ENCODE measurements at places on chromosomes 2 and 18.
A peak's percentile ranks its signal among the peaks of the same experiment; 100 is the strongest.

DNA sequence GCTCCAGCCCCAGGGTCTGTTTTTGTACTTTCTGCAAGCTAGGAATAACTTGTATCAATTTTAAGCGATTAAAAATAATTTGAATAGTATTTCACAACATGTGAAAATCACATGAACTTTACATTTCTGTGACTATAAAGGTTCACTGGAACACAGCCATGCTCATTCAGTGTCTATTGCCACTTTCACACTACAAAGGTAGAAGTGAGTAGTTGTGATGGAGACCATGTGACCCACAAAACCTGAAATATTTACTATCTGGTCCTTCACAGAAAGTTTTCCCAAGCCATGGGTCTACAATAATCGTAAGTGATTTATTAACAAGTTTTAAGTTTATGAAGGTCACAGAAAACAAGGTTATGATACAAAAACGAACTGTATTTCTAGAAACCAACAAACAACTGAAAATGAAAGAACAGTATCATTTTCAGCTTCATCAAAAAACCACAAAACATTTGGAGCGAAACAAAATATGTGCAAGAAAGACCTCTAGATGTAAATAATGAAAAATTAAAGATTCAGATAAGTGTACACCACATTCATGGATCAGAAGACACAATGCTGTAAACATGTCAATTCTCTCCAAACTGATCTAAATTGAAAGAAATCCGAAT lies 68.9 kb upstream of the DNER start:
- DNase-seq, result no peak

- DNase-seq, result no peak
Measured at GRCh38 chr2:55843096-55843993, 80.2 kb downstream of the EFEMP1 start.

GRCh38 chr2:46210063-46210462 lies 87.1 kb upstream of the EPAS1 start:
- no peak for DNase-seq

DNA sequence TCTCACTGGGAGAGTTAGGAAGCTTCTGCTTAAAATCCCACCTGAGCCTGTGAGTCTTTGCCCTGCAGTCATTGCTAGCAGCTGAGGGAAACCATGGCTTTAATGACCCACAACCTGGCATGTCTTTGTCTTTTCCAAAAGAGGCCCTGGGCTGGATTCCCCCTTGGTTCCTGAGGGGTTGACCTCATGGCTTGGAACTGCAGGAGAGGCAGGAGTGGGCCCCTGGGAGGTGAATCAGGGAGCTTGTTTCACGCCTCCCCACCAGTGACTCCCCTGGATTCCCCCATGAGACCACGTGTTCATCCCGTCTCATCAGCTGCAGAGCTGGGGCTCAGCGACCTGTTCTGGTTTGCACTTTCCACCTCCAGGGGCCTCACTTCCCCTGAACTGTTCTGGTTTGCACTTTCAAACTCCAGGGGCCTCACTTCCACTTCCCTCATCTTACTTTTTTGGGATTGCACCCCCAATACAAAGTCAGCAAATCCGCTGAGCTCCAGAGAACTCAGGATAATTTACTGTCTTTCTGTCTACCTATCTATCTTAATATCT lies 58.5 kb upstream of the TMEM18 start:
- DNase-seq, result no peak

DNA sequence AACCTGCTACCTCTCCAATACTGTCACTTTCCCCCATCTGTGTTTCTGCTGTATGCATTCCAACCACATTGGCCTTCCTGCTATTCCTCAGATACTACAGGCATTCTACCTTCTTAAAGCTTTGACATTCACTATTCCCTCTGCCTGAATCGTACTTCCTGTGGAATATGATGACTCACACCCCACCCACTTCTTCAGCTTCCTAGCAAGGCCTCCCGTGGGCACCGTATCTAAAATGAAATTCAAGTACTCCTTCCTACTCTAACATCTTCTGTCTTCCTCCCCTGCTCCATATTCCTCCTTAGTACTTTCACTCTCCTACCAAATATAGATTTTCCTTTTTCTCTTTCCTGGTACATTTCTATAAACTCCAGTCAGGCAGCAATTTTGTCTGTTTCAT lies 710.4 kb downstream of the RNF144A start:
- no peak for DNase-seq

DNA sequence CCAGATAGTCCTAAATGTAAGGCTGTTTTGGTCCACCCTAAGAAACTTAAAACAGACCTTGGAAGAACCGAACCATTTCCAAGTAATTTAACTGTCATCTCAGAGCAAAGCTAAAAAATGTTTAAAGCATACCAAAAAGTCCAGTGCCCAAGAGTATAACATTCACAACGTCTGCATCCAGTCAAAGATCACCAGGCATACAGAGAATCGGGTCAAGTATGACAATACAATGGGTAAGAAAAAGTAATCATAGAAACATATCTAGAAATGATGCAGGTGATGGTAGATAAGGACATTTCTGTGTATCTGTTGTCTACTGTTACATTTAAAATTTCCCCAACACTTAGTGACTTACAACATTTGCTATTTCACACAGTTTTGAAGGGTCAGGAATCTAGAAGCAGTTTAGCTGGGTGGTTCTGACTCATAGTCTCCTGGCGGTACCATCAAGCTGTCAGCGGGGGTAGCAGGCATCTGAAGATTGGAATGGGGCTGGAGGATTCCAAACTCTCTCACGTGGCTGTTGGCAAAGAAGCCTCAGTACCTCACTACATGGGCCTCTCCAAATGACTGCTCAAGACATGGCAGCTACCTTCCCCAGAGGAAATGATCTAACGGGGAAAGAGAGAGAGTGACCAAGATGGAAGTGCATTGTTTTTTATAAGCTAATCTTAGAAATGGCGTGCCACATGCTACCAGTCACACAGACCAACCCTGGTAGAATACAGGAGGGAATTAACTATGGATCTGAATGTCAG lies 36.6 kb upstream of the DYNC2LI1 start:
- no peak for DNase-seq

DNA sequence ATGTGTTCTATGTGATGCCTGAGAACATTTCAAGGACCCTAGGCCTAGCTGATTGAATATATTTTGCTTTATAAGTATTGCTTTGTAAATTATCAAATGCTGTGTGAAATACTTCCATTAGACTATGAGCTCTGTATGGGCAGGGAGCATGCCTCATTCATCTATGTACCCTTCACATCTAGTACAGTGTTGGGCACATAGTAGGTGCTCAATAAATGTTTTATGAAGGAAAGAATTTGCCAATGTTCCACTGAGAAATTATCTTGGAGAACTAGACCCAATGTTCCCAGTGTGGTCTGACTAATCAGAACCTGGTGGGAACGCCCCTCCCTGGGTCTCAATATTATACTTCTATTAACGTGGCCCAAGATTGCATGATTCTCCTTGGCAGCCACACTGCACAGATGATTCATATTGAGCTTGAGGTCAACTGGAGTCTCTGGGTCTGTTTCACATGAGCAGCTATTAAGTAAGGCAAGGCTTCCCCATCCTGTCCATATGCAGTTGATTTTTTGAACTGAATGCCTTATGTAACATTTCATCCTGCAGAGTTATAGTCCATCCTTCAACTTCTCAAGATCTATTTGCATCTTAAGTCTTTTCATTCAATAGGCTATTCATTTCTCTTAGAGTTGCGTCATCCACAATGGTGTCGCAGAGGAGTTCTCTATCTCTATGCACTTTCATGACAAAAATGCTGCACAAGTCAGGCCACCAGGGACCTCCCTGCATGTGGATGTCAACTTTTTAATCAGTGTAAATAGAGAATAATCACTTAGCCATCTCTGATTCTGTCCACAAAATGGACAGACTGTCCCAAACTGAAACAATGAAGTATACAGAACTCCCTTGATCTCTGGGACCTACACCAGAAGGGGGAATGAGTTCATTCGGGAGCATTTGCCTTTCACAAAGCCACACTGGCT lies 257.6 kb downstream of the CYP26B1 start:
- DNase-seq, result no peak

DNA sequence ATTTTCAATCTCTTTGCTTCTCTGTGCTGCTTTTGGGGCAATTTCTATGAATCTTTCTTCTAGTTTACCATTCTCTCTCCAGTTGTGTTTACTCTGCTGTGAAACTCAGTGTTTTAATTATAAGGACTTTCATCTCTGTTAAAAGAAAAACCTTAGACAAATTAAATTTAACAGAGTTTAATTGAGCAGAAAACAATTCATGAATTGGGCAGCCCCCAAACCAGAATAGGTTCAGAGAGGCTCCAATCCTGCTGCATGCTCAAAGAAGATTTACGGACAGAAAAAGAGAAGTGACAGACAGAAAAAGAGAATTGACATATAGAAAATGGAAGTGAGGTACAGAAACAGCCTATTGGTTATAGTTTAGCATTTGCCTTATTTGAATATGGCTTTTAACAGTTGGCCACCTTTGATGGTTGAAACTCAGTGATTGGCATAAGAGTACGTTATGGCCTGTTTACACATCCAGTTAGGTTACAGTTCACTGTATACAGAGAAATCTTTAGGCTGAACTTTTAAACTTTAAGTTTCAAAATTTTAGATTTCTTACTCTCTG lies 120.4 kb downstream of the RNF152 start:
- no peak for DNase-seq

DNA sequence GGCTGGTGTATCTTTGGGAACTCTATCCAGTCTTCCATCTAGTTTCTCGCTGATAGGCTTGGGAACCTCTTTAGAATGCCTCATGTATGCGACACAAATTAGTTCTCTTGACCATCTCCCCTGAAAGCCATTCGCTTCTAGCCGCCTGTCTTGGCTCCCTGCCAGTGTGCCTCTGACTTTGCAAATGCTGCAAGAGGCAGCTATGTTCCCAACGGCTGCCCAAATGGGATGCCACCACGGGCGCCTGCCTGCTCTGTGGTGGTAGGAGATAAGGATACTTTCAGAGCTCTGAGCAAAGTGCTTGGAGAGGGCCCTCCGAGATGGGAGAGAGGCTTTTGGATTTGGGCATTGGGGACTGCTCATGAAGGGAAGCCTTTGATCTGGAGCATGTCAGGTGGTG lies 77.7 kb upstream of the IGFBP5 start:
- no peak for DNase-seq

GRCh38 chr2:176093145-176093897 lies 800 bp downstream of the HOXD13 start:
- DNase-seq, result peak; percentile 20

GRCh38 chr2:32777714-32778113 lies 149.9 kb downstream of the TTC27 start:
- no peak for DNase-seq

GRCh38 chr2:20173064-20173463 lies 51.9 kb downstream of the SDC1 start:
- DNase-seq, result no peak

DNA sequence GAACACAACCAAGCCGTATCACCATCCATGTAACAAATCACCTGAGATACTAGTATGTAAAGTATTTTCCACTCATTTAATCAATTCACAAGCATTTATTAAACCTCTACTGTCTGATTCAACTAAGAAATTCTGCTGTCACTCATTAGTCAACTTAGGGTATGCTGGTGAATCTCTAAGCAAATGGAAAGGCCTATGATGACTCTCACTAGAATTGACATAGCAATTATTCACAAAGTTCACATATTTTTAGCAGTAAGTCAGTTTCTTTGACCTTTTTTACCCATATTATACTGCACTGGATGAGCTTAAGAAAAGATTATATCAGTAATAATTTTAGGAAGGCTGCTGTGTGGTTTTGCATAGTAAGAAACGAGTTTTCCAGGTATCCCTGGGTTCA lies 130.1 kb downstream of the SLC8A1 start:
- DNase-seq, result no peak

DNA sequence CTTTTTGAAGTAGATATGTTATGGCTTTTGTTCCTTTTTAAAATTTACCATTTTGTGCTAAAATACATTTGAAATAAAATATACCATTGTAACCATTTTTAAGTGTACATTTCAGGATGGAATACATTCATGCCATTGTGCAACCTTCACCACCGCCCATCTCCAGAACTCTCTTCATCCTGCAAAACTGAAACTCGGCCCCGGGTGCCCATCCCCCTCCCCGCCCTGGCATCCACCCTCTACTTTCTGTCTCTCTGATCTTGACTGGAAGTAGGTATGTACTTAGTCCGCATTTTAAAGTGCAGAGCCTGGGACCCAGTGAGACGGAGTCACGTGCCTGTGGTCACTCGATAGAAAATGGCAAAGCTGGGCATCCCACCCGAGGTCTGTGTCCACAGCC lies 45.6 kb downstream of the DIPK1C start:
- no peak for DNase-seq

GRCh38 chr2:235747786-235748091 lies 253.9 kb downstream of the AGAP1 start:
- peak; percentile 84 for DNase-seq

- DNase-seq, result no peak
Measured at GRCh38 chr18:60978338-60978737, 354.9 kb upstream of the CDH20 start.

DNA sequence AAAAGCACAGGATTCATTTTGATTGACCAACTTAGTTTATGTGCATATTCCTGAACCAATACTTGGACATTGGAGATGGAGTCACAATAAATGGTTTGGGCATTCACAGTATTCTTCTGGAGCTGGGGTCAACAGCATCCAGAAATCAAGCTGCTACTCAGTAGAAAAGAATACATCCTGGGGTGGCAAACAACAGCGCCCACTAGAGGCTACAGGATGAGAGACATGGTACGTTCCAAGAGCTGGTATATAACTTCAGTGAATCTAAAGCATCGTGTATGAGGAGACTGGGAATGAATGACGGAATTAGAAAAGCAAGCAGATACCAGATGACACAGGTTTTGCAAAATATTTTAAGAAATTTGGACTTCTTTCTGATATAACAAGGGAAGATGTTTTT lies 142.9 kb upstream of the FIGN start:
- no peak for DNase-seq

DNA sequence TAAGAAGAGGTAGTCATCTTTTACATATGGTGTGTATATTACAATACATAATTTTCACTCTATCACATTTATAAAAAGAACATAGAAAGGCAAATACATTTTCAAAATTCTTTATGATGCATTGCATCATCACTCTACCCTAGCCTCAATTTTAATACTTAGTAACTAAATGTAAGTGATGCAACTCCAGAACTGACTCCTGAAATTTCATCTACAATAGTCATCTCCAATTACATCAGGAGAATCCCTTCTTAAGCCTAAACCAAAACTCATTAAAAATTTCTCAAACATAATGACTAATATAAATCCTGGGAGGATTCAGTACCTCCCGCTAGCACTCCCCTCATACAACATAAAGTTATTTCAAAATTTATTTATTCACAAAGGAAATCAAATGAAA lies 15.9 kb downstream of the TMX3 start:
- no peak for DNase-seq

GRCh38 chr18:74407888-74408287 lies 49.2 kb downstream of the DIPK1C start:
- DNase-seq, result no peak

DNA sequence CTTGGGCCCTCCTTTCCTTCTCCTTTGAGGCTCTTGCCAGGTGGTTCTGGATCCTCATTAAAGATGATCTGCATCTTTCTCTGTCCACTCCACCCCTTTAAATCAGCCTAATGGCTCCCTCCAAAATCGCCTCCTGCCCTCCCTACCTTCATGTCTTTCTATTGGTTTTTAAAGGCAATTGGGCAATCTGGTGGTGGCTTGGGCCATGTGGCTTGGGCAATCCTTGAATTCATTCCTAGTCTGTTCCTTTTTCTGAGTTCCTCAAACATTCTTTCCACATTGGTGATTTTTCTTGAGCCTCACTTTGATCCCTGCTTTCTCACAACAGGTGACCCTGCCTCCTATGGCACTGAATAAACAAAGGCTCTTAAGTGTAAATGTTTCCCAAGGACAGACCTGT lies 266.2 kb upstream of the REV1 start:
- DNase-seq, result no peak

GRCh38 chr2:37858400-37858711 lies 66.7 kb upstream of the RMDN2 start:
- no peak for DNase-seq
